Stimulated activated CD8-positive, alpha-beta memory T cell treated with anti-CD3 and anti-CD28 coated beads, Interleukin-12 subunit alpha, Interleukin-12 subunit beta, amount 100 ng/mL, for 4 hours (primary cell): ENCODE measurements at places on chromosomes 6 and 20.

GRCh38 chr6:130969791-130970491 lies 93.1 kb downstream of the EPB41L2 start:
- DNase-seq: no peak

DNA sequence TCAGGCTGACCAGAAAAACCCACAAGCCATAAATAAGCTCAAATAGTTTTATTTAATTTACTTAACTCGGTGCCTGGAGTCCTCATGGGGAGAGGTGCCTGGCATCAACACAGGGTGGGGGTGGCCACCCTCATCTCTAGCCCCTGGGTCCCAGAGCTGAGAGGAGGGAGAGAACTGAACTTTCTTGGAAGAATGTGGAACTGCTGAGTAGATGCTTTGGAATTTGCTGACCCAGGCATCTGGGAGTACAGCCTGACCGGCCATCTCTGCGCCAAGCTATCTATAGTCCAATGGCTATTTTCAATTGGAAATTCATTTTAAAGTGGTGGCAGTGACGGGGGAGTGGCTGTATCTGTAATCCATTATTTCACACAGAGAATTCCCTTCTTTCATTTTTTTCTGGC lies 104.8 kb downstream of the CDH26 start:
- no peak for DNase-seq

- DNase-seq: peak; percentile 7
These were observed 180.3 kb downstream of the CDH26 start for GRCh38 chr20:60138256-60139220.

- no peak for DNase-seq
These were observed 25.2 kb downstream of the PACSIN1 start for GRCh38 chr6:34491091-34491430.

DNA sequence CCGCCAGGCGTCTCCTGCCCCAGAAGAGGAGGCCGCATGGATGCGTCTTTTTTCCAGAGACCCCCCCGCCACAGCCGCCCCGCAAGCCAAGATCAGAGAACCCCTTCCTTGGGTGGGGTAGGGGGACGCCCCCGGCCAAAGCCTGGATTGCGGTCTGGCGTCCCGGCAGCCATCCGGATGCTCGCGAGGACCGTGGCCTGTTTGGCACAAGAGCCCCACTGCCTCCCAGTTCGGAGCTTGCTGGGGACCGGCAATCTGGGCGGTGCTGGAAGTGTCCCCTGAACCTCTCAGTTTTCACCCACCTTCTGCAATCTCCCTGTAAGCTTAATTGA lies 924 bp downstream of the FAM162B start:
- DNase-seq: no peak
